ENCODE measurements at places on chromosomes 4 and X.

- no peak for DNase-seq
Measured at GRCh38 chr4:87949961-87950360, 25.6 kb upstream of the SPP1 start.

- DNase-seq: no peak
Measured at GRCh38 chrX:115093191-115093590, 75.8 kb upstream of the IL13RA2 start.

DNA sequence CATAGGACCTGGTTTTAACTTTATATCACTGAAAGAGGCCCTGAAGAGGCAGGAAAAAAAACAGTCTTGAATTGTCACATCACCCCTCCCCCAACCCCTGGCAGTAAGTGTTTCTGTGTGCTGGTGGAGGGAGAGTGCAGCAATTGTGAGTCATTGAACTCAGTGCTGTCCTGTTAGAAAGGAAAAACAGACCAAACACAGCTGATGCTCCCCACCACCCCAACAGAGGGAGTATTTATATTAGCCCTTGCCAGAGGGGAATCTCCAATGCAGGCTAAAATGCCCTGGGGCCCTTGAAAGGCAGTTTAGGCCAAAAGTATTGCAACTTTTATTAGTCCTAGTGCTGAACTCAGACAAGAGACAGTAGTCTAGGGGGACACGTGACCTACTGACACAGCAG lies 197.8 kb upstream of the AGTR2 start:
- DNase-seq: no peak

- DNase-seq: no peak
Measured at GRCh38 chr4:112807083-112807482, 170.1 kb downstream of the LARP7 start.

DNA sequence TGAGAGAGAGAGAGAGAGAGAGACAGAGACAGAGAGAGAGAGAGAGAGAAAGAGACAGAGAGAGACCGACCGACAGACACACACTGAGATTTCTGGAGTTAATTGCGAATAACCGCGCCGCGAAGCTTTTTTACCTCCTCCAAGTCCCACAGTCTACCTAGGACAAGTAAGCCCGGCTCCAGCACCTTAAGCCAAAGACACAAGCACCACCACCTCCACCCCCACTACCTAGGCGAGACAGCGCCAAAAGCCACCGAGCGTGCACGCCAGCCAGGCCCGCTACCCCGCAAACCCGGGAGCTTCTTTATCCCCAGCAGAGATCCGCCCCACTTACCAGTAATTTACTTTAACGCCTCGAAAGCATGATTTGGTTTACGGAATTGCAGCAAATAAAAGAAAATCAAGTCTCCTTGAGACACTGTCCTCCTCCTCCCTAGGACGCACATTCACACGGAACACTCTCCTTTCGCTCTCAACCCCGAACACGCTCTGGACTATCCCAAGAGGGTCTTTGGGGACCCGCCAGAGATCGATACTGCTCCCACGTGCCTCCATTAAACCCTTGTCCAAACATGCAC lies 649.6 kb upstream of the DIPK2B start:
- no peak for DNase-seq

DNA sequence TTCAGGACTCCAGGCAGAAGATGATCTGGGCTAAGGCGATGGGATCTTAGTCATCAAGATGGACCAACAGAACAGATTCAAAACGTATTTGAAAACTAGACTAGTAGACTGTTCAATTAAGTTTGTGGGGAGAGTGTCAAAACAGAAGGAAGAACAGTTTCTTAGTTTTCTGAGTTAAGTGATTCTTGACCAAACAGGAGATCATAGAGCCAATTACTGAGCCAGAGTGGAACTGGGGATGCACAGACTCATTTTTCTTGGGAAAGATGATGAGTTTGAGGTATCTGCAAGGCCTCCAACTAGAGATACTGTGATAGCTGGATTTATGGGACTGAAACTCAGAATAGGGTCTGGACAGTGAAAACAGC lies 119.5 kb downstream of the REELD1 start:
- DNase-seq: no peak

DNA sequence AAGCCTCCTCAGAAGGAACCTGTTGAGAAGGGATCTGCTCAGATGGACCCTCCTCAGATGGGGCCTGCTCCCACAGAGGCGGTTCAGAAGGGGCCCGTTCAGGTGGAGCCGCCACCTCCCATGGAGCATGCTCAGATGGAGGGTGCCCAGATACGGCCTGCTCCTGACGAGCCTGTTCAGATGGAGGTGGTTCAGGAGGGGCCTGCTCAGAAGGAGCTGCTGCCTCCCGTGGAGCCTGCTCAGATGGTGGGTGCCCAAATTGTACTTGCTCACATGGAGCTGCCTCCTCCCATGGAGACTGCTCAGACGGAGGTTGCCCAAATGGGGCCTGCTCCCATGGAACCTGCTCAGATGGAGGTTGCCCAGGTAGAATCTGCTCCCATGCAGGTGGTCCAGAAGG lies 22.9 kb downstream of the REST start:
- DNase-seq: no peak

GRCh38 chr4:163701916-163702315 lies 207.4 kb downstream of the TMA16 start:
- peak; percentile 84 for DNase-seq

DNA sequence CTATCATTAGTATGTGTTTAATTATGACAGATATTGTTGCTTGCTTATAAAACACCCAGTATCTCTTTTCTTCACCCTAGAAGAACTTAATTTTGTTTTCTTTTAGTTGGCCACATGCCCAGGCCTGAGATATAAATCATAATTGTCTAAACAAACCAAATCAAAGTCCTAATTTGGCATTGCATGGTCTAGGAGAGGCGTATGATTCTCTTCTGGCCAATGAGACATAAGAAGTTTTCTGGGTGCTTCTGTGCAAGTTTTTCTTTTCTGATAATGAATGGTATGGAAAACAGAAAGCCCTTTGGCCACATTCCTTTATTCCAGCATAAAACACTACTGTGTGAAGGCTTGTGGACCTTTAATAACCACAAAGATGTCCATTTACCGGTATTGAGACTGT lies 192.9 kb upstream of the CTSO start:
- DNase-seq: no peak

DNA sequence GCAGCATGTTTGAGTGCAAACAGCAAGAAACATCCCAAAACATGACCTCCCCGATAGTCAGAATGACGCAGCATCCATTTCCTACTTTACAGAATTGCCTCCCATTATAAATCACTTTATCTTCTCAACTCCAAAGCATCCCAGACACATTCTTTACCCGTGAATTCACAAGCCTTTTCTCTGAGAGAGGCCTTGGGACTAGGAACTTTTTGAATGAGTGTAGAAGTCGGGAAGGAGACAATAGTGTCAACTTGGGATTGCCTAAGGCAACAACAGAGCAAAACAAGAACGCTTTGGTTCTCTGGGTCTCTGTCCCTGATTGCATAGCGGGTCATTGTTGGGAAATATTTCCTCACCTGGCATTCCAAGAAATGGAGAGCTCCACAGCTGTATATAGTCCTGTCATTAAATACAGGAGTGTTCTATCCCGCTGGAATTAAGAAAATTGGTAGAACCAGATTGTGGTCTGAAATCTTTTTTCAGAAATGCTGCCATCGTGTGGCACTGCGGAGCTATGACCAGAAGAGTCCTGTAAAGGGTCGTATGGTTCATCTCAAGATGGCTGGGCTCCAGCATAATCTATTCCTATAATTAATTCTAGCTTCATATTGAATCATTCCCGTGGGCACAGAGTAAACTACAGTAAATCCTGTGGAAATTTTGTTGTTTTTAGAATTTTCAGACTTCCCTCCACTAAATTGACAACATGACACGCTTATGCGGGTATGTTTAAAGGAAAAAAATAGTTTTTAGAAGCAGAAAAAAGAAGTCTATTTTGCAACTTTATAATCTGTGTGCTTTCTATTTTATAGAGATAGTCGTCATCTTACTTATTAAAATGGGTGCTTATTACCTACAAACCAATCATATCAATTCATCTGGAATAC lies 2.0 kb upstream of the SPP1 start:
- DNase-seq: no peak

DNA sequence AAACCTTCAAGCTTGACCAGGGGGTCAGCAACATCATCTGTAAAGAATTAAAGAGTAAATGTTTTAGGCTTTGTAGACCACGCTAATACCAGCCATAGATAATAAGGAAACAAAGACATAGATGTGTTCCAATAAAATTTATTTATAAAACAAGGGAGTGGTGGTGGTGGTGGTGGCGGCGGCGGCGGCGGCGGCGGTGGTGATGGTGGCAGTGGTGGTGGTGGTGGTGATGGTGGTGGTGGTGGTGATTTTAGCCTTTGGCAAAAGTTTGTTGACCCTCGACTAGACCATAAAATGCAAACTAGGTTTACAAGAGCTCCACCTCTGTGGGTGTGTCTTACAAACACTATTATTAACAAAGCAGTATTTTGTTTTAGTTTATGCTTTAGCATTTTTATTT lies 222.3 kb upstream of the SPOCK3 start:
- no peak for DNase-seq

DNA sequence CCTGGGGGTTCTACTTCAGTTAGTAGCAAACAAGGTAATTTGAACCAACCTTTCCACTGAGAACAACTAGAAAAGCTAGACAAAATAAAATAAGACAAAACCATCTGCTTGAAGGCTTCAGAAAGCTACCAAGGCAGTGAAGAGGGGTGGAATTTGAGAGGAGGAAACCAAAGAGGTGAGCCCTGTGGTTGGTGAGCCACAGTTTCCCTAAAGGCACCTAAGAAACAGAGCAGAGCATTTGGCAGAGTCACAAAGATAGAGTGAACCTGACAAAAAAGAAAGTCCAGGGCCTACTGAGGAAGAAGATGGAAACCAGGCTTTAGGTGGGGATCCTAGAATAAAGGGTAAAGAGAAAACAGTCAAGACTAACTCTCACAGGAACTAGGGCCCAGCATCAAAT lies 44.3 kb downstream of the CHST7 start:
- DNase-seq: no peak

- no peak for DNase-seq
Measured at GRCh38 chr4:181690498-181690897, 552.7 kb upstream of the TENM3 start.

DNA sequence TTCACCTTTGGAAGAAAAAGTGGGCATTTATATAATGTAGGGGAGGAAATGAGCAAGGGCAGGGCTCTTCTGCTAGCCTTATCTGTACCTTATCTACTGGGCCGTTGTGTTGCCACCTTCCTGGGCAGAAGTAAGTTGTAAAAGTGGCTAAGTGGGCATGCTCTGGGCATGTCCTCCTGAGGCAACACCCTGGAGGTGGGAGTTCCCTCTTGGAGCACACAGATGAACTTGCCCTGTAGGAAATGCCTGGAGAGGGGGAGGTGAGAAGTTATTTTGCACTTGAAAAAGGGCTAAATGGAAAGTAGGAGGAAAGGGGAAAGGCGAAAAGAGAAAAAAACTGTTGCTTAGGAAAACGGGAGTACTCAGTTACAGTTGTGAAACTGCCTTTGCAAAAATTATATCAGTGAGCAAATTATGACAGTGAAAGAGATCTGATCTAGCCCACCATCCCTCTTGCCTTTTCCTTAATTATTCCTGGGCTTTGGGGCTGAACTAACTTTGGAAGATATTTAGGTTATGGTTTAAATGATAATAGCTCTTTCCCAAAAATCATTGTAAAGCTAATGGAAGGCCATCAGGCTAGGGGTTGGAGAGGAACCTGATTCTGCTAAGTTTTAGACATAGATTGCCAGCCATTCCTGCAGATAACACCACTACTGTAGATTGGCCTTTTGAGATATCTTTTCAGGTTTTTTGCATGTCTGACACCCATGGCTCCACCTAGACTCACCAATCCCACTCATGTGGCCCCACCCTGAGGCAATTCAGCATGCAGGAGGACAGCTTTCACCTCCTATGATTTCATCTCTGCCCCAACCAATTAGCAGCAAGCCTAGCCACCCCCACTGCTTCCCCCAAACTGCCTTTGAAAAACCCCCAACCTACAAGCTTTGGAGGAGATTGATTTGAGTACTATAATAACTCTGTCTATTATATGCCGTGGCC lies 20.5 kb upstream of the ZNF81 start:
- no peak for DNase-seq

DNA sequence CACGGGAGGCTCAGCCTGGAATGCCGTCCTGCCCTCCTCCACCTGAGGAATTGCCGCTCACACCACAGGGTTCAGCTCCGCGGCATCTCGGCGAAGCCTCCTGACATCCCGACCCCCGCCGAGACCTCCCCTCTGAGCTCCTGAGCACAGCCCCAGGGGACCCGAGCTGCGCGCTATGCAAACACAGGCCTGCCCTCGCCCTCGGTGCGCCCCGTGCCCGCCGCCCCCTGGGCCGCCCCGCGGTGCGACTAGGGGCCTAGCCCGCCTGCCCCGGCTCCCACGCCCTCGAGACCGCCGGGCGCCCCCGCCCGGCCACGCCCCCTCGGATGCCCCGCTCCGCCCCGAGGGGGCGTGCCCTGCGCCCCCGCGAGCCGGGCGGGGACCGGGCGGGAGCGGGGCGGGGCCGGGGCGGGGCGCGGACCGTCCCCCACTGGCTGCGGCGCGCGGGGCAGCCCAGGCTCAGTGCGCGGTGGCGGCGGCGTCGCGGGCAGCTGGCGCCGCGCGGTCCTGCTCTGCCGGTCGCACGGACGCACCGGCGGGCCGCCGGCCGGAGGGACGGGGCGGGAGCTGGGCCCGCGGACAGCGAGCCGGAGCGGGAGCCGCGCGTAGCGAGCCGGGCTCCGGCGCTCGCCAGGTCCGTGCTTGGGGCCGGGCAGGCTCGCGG lies at the start of gene FGFR3:
Gene FGFR3 (plus strand): TSS at position 462 of the 664 bp plus-strand sequence. CDS start 642 bp downstream, outside the sequence.
- no peak for DNase-seq

DNA sequence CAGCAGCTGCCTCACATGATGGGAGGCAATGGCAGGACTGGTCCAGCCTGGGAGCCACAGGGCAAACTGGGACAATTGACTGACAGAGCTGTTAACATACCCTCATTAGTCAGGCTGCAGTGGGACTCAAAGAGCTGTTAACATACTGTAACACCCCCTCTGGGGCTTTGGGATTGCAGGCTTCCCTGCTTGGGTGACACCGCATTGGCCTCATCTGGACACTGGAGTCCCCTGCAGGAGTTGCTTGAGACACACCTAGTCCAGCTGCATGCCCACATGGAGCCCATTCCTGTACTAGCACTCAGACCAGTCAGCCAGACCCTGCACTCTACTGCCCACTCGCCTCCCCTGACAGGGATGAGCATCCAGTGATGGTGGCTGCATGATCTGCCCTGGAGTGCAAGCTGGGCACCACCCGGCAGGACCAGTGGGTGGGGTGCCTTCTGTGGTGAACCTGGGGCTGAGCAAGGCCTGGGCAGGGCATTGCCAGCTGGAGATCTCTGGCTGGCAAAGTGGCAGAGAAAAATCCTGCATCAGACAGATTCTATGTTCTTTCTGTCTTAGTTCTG lies 138.8 kb downstream of the DTHD1 start:
- no peak for DNase-seq

- no peak for DNase-seq
Measured at GRCh38 chr4:80610845-80611677, 275.5 kb downstream of the CFAP299 start.

GRCh38 chr4:110106931-110107296 lies 91.5 kb downstream of the ELOVL6 start:
- DNase-seq: no peak
